Hypothalamus (tissue), 51 donors: ENCODE measurements at places on chromosomes 11 and 22.

DNA sequence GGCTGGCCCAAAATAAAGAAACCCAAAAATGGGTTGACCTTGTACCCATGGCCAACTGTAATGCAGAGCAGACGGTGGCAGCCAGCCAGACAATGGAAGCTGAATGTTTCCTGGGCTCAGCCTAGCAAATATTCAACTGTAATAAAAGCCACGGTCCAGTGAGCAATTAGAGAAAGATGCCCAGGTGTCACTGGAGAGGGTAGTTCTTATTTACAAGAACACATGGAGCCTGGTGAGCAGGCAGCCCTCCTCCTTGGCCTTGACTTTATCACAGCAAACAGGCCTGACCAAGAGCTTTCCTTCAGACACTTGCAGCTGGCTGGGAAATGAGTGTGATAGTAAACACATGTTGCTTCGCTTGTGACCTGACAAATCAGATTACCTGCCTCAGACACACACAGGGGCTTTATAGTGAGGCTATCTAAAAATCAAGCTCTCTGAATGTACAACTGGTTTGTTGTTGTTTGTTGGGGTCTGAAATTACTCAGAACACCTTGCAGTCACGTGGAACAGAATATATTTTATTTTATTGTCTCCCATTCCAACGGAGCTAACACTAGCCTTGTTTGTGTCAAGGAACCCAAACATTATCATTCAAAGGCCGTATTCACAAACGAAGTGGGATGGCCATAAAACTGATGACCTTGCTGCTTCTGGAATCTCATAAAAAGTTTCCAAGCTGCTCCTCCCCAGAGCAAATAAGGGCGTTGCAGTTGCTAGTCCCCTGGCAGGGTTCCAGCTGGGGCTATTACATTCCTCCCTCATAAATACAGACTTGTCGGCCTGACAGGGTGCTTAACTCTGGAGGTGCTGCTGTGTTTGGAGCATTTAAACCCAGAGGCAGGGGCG is 161.1 kb downstream of the BBOX1 start:
- DNase-seq, result no peak

DNA sequence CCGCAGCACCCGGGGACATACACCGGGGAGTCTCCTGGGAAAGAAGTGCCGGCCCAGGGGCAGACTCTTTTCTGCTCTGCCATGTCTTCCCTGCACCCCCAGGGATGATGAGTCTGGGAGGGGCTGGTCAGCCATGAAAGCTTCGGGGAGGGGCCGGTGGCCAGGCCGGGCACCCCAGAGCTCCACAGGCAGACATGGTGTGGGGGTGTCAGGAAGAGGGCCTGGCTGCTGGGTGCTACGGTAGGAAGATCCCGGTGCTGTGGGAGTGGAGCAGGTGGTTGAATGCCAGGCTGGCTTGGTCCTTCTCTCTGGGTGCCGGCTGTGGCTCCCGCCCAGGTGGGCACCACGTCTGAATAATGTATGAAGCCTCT is 17.4 kb downstream of the LSP1 start:
- DNase-seq, result no peak

- DNase-seq, result no peak
Observed at GRCh38 chr22:25420925-25421904, 143.3 kb upstream of the GRK3 start.

- no peak for DNase-seq
Observed at GRCh38 chr11:23021287-23021863, 161.1 kb upstream of the CCDC179 start.

- no peak for DNase-seq
Observed at GRCh38 chr11:130145311-130145812, 14.2 kb upstream of the ST14 start.

DNA sequence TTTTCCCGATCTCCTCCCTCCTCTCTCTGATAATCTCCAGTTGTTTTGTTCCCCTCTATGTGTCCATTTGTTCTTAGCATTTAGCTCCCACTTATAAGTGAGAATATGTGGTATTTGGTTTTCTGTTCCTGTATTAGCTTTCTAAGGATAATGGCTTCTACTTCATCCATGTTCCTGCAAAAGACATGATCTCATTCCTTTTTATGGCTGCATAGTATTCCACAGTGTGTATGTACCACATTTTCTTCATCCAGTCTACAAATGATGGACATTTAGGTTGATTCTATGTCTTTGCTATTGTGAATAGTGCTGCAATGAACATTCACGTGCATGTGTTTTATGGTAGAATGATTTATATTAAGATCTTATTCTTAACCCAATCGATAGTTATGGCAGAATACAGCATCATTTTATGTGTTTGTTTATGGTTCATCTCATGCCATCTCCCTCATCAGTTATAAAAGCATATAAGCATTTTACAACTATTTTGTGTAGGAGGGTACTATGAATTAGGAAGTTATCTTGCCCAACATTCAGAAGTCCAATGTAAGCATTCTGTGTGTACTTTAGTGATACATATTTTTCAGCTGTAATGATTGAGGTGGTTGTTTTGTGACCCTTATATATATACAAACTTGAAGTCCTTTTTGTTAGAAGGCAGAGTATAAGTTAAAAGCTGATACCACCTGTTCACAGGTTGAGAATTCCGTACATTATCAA is 3.2 kb downstream of the MS4A3 start:
- no peak for DNase-seq

GRCh38 chr22:37300551-37301017 is 18.3 kb downstream of the CYTH4 start:
- no peak for DNase-seq

- no peak for DNase-seq
Observed at GRCh38 chr11:72927380-72927779, 113.2 kb downstream of the ATG16L2 start.
